A549 treated with Mapracorat at 1 μM for 4 hours (cell line): ENCODE measurements at places on chromosomes 7 and 10. TPM values are rescaled to one million over a fixed set of nuclear protein-coding genes. Genes with fewer than 3 reads are reported as not detected.

MMRN2 gene
- total RNA-seq = 0.73 to 1.6 TPM (median 0.98 TPM) in 5 replicates

CYP3A4 gene
- total RNA-seq = 0.09 to 0.10 TPM in 2 of 5 replicates, not detected in the others

FOXP2 gene
- total RNA-seq = not detected in 5 replicates

PNLIPRP3 gene
- total RNA-seq = 0.08 TPM in 1 of 5 replicates, not detected in the others

TMEM229A gene
- total RNA-seq = not detected in 5 replicates

CRHR2 gene
- 0.05 to 0.08 TPM (median 0.05 TPM) in 4 of 5 replicates, not detected in the other for total RNA-seq

YKT6 gene
- 113 to 122 TPM (median 116 TPM) in 5 replicates for total RNA-seq

RGR gene
- total RNA-seq = not detected in 5 replicates

FAM25G gene
- 1.1 to 2.0 TPM (median 1.4 TPM) in 3 of 5 replicates, not detected in the others for total RNA-seq

GPC2 gene
- 0.62 to 1.5 TPM (median 1.0 TPM) in 5 replicates for total RNA-seq

CHST3 gene
- 41.1 to 53.7 TPM (median 47.1 TPM) in 5 replicates for total RNA-seq

ST8SIA6 gene
- total RNA-seq = 0.07 TPM in 1 of 5 replicates, not detected in the others

CFAP46 gene
- 1.3 to 1.9 TPM (median 1.6 TPM) in 5 replicates for total RNA-seq

POR gene
- total RNA-seq = 112 to 177 TPM (median 175 TPM) in 5 replicates

ATP6V0E2 gene
- 46.3 to 65.9 TPM (median 59.7 TPM) in 5 replicates for total RNA-seq

SFTPA1 gene
- not detected in 5 replicates for total RNA-seq

ENTPD1 gene
- 0.15 TPM in 1 of 5 replicates, not detected in the others for total RNA-seq

EPHB6 gene
- total RNA-seq = 0.28 to 0.60 TPM (median 0.50 TPM) in 5 replicates
